ENCODE measurements at places on chromosomes 7 and 10.

- DNase-seq = no peak
Measured at GRCh38 chr10:106114656-106115186, 1049.8 kb downstream of the SORCS1 start.

GRCh38 chr7:1377111-1377909 is 82.0 kb downstream of the MICALL2 start:
- no peak for DNase-seq

GRCh38 chr10:103177123-103177522 is 15.9 kb downstream of the NT5C2 start:
- no peak for DNase-seq

- no peak for DNase-seq
Measured at GRCh38 chr7:20735346-20736065, 51.2 kb downstream of the SP8 start.

GRCh38 chr10:49330127-49330665 is 31.2 kb downstream of the C10orf71 start:
- no peak for DNase-seq

- no peak for DNase-seq
Measured at GRCh38 chr10:70576803-70577517, 25.6 kb downstream of the PRF1 start.

GRCh38 chr10:118035354-118036005 is 11.3 kb downstream of the RAB11FIP2 start:
- DNase-seq = no peak

Data from activated CD4-positive, alpha-beta T cell treated with anti-CD3 and anti-CD28 coated beads for 24 hours (primary cell).